ENCODE measurements at places on chromosomes 12 and 14. TPM values are rescaled to one million over a fixed set of nuclear protein-coding genes. Genes with fewer than 3 reads are reported as not detected.

- DNase-seq: no peak
These were observed 16.3 kb upstream of the CD9 start for GRCh38 chr12:6183689-6184428.

Gene GUCY2C
- not detected for total RNA-seq

- no peak for DNase-seq
These were observed 74.0 kb downstream of the CLIP1 start for GRCh38 chr12:122348505-122348904.

Gene NPFF
- not detected for total RNA-seq

Gene TAC3
- total RNA-seq: 13.8 TPM

DNA sequence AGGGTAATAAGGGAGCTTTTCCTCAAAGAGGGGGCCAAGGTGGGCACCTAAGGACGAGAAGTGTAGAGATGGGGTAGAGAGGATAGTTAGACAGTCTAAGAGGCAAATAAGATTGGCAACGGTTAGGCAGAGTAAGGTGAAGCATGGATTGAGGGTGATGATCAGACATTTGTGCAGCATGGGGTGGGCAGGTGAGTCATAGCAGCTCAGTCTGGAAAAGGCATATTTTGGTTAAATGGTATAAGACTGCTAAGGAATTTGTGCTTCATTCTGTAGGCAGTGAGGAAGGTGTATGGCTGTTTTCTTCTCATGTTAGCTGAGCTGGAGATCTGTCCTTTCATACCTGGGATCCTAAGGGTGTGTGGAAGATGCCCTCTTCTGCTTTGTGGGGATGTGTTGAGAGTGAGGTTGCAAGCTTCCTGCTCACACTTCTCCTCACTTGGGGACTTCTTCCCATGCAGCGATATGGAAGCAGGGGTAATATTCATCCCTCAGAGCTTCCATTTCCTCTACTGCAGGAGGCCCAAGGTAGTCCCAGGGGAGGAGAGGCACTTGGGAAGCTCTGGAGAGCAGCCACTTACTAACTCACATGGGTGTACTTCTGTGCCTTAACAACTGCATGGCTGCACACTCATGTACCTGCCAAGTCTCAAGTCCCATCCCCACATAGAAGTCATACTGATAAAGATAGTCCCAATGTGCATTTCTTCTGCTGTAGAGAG, 28.9 kb downstream of the GSG1 start:
- DNase-seq: no peak

Gene SLC2A13
- 11.1 TPM for total RNA-seq

DNA sequence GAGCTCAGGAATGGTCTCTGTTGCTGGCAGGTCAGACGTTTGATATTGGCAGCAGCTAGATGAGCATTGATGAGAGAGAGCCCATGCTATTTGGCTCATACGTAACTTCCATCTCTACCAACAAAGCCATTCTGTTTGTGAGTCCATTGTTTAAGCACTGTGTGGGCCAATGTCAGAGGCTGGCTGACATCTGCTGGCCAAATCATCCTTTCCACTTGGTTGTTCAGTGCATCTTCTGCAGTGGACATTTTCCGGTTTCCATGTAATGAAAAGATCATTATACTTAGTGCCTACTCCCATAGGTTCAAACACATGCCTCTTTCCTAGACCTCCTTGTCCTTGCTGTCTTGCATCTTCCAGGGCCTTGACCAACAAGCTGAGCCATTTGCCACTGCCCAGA, 59.2 kb downstream of the IFT81 start:
- no peak for DNase-seq

DNA sequence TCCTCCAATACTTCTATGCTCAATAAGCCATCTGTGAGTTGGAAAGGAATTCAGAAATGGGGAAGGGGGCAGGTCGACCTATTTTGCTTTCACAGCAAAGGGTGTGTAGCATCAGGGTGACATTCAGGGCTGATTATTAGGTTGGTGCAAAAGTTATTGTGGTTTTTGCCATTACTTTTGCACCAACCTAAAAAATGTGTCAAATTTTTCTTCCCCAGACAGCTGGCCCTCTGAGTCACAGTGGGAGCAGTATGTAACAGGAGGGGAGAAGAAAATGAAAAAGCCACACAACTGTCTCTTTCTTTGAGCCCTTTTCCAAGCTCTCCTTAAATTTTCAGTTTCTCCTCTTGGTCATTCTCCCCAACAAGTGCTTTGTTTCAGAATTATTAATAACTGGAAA, 47.1 kb upstream of the GZMB start:
- no peak for DNase-seq

Data from neural progenitor cell (in vitro differentiated cells).